ENCODE measurements at places on chromosomes 11 and 22.

DNA sequence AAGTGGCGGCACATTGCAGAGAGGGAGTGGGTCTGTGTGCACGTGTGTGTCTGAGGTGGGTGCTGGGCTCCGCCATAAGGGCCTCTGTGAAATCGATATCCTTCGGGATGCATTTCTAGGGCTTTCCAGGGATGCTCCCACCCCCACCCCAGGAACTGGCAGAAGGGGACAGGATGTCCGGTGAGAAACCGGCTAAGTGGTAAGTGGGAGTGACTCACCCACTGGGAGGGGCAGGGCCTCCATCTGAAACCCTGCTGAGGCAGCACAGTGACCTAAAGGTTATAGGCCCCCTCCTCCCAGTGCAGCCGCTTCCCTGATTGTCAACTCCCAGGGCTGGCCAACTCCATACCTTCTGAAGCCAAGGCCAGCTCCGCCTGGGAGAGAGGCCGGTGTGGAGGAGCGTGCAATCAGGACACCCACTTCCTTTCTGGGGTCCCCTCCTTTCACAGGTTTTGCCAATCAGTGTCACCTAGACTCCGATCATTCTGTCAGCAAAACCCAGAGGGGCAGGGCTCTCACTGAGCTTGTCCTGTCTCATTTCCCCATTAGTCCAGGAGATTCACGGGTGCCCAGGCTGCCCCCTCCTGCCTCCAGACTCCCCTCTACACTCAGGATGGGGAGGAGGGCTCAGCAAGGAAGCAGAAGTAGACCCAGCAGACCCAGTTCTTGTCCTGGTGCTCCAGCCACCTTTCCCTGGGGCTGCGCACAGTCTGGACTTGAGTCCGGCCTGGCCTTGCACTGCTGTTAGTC lies 44.5 kb downstream of the NECTIN1 start:
- peak; percentile 88 for DNase-seq

GRCh38 chr11:69040581-69041260 lies 8.0 kb upstream of the TPCN2 start:
- no peak for DNase-seq

DNA sequence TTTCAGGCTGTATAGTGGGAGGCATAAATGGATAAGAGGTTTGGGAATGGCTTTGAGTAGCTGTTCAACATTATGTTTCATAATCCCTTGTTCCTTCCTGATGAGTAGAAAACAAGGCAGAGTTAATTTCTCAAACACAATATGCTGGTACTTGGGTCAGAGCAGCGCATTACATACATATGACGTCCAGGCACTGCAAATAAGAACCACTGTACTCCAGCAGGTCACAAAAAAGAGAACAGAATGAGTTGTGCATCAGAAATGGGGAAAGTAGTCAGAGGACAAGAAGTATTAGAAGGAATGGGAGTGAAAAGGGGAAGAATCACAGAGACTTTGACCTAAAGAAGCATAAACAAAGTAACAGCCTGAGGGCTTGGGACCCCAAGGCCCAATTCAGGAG lies 44.0 kb upstream of the RDX start:
- DNase-seq = no peak

DNA sequence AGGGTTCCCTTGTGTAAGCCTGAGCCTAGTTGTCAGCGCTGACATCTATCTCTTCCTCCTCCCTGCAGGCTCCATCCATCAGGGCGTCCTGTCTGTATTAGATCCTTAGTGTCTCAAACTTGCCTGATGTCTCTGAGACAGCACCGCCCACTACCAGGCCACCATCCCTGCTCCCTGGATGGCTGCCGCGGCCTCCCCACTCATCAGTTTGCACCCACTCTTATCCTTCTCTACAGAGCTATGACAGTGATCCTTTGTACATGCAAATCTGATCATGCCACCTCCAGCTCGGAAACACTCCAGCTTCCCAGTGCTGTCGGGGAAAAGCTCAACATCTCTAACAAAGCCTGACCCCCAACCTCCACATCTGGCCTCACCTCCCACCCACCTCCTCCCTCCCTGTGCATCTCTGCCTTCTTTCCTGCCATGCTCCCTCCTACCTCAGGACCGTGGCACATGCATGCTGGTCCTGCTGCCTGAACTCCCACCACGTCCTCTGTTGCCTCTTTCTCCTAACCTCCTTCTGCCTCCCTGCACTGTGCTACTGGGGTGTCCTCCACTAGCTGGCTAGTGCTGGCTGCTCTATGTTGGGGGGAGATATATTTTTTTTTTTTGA lies 61.6 kb upstream of the EIF3D start:
- DNase-seq = no peak

DNA sequence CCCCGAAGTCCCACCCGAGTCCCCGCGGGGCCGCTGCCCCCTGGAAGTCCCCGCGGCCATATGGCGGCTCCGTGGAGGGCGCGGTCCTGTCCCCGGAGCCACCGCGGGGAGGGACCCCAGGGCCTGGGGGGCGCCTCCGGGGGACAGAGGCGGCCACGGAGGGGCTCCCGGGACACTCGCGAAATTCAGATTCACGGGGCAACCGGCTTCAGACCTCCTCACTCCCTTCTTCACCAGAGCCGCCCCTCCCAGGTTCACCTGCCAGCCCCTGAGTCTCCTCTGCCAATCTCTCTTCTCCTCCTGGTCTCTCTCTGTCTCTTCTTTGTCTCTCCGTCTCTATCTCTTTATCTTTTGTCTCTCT lies 28.2 kb upstream of the TOLLIP start:
- DNase-seq = no peak

Measured in bronchial epithelial cell (primary cell).